ENCODE measurements at places on chromosomes 11 and 22. TPM values are rescaled to one million over a fixed set of nuclear protein-coding genes. Genes with fewer than 3 reads are reported as not detected.

DNA sequence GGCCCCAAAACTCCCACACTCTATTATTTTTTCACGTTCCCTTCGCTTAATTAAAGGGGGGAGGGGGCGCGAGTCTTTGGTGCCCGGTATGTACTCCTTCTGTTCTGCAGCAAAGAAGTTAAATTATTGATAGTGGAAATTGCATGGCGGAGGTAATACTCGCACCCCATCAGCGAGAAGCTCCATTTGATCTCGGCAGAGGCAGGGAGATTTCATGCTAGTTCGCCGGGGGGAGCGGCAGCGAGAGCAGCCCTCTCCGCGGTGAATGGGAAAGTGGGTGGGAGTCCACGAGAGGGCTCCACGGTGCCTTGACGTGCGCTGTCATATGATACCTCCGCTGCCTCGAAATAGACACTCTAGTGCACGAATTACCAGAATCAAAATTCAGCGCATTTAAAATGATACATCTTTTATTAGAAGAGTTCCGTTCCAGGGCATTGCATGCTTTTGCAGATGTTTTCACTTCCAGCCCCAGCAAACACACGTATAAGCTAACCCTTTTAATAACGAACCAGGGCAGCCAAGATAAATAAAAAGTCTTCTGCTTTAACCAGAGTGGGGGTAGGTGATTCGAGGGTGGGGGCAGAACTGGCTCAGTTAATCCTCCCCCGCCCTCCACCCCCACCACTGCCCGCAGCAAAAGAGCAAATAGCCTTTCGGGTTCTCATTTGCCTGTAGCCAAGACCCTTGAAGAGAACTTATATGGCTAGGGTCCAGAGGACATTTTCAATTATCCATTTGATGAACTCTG is 1.3 kb upstream of the BDNF start:
- DNase-seq = no peak

DNA sequence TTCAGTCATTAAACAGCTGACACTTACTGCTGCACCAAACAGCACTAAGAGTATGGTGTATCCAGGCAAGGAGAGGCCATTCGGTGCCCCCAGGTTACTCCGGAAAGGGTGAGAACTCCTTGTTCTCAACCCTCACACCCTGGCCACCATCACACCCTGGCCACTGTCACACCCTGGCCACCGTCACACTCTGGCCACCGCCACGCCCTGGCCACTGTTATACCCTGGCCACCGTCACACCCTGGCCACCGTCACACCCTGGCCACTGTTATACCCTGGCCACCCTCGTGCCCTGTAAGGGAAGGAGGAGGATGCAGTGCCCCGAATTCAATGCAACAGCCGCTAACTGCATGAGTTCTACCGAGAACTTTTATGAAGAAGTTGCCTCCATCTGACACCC is 644.4 kb downstream of the TBC1D22A start:
- peak; percentile 35 for DNase-seq

- DNase-seq = no peak
These were observed at the start of gene NCAM1 for GRCh38 chr11:112961146-112961668. Gene NCAM1 (plus strand): TSS chr11:112961420.

DNA sequence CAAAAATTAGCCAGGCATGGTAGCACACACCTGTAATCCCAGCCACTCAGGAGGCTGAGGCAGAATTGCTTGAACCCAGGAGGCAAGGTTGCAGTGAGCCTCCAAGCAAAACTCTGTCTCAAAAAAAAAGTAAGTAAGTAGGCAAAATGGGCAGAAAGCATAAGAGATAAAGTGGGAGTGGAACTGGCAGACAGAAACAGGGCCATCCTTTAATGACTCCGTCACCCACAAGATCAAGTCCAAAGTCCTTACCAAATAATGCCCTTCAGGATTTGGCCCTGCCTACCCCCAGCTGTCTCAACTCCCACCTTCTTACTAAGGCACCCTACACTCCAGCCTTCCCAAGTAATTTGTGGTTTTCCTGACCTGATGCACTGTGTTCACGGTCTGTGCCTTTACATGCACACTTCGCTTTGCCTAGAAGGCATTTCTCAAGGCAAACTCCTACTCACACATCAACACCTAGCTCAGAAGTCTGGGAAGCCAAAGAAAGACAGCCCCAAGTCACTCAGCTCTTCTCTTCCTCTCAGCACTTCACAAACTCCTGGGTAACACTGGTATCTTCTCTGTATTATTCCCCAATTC is 6.1 kb downstream of the MAPK1 start:
- peak; percentile 5 for DNase-seq

GRCh38 chr11:120819003-120819402 is 204.9 kb upstream of the TBCEL start:
- DNase-seq = no peak

DNA sequence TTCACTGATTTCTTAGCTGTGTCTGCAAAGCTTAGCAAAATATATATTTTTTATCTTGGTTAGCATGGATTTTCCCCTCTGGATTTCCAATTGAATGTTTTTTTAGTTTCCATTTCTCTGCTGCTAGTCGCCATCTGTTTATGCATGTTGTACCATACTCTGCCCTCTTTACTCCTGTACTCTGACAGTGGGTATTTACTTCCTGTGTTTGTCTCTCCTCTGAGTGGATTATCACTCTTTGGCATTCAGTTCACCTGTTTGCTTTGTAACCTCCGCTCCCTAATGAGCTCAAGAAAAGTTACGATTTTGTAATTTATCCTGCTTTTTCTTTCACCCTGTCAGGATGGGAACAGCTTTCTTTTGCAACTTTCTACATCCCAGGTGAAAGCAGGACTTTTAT is 59.1 kb downstream of the PDHX start:
- DNase-seq = no peak

GRCh38 chr22:40436505-40437431 is 66.4 kb downstream of the SGSM3 start:
- DNase-seq = no peak

GRCh38 chr22:38570779-38571364 is 889 bp upstream of the DMC1 start:
- no peak for DNase-seq

DNA sequence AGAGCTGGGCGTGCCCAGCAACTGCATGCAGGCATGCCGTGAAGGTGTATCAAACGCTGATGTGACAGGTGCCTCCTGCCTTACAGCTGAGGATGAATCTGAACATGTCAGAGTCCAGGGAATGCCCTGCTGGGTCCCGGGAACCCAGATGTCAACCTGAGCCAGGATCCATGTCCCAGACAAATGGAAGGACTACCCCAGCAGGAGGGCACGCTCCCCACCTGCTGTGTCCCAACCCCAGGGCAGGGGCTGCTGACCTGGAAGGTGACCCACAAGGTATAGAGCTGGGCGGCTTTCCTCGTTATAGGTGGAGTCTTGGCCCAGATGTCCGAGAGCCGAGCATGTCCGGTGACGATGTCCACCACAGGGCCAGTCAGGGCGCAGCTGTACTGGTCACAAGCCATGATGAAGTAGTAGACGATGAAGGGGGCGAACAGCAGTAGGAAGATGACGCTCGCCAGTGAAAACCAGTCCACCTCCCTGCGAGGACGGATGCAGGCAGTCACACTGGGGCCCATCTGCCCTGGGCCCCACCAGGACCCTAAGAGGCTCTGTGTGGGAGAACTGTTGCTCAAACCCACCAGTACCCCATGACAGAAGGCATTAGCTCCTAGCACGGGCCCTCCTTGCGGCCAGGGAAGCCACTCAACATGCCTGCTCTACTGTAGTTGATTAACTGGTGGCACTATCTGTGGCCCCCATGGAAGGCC is 4.3 kb downstream of the DHCR7 start:
- DNase-seq = peak; percentile 88

DNA sequence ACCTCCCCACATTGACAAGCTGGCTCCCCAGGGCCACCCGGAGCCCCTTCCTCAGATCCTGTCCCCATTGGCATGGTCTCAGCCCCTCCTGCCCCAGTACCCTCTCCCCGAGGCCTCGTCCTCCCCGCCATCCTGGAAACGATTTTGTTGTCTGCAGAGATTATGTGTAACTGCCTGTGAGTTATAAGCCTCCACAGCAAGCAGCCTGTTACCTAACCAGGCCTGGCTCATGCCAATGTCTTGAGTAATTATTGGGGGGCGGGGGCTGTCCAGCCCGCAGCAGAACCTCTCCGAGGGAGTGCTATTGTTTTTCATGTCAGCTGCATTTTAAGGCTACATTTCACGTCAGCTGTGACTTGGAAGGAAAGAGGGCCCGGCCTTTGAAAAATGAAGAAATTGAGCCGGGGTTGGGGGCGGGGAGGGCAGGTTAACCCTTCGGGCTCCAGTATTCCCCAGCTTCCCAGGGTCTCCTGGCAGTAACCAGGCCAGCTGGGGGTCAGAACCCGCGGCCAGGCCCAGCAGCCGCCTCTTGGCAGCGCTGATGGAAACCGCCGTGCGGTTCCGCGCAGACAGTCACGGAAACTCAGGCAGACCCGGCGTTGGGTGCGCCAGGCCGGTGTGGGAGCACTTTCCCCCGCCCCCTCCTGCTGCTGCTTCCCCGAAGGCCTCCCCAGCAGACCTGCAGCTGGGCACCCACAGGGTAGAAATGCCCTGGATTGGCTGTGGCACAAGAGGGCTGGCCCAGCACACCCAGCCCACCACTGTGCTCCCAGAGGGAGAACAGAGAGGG is 59.5 kb downstream of the CDKN1C start:
- no peak for DNase-seq

DNA sequence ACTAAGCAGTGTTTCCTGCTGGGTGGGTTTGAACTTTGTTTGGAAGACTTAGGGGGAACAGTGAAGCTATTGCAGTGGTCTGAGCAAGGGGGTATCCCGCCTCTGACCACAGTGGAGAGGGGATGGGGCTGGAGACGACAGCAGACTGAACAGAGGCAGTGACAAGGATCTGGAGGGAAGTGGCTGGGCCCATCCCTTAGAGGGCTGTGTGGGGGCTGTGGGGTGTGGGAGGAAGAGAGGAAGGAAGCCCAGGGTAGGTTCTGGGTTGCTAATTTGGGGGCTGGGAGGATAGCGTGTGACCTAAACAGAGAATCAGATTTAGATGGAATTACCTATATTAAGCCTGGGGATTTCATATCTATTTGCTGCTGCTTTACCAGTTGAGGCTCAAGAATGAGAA is 70.7 kb downstream of the BMAL1 start:
- DNase-seq = no peak

DNA sequence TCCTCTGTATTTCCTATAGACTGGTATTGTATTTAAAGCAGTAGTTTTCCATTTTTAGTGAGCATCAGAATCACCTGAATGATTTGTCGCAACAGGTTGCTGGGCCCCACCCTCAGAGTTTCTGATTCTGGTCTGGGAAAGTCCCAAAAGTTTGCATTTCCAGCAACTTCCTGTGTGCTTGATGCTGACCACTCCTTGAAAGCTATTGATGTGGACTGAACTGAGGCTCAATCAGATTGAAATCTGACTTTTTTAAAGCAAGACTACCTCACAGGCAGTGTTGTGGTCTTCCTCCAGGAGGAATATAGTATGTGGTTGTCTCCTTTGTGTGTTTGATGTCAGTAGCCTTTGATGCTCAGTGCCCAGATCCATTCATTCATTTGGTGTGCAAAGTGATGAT is 17.2 kb upstream of the MPZL2 start:
- no peak for DNase-seq

DNA sequence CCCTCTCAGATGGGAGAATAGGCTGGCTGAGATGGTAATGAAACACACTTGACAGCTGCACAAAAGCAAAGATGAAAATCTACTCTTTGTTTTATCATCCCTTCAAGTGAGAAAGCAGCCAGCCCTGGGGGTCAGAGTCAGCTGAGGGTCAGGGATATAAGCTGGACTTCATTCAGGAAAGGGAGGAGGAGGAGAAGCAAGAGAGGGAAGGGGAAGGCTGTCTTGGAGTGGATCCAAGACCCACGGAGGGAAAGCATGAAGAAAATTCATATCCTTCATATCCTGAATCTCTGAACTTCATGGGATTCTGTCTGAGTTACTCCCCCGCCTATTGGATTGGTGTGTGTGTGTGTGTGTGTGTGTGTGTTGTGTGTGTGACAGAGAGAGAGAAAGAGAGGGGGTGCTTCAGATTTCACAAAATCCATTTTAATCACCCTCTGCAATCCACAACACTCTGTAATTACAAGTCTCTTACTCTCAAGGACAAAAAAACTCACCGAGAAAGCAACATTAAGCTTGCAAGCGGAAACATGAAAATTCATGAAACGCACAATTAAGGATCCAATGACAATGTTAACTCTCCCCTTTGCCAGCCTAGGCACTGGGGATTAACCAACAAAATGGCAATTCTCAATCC is 327.7 kb downstream of the TENM4 start:
- DNase-seq = no peak

GRCh38 chr11:97364047-97364446 is 974.2 kb downstream of the JRKL start:
- no peak for DNase-seq

- DNase-seq = no peak
These were observed 29.5 kb downstream of the RCOR2 start for GRCh38 chr11:63887386-63887999.

DNA sequence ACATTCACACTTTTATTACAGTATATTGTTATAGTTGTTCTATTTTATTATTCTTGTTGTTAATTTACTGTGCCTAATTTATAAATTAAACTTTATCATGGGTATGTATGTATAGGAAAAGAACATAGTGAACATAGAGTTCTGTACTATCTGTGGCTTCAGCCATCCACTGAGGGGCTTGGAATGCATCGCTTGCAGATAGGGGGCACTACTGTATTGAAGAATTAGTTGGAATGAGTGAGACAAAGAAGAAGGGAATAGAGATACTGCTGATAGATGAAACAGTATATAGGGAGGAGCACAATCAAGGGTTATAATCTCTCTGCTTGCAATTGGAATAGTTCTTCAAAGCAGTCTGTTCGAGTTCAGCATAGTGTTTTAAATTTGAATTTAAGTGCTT is 432.2 kb downstream of the RAB38 start:
- no peak for DNase-seq

DNA sequence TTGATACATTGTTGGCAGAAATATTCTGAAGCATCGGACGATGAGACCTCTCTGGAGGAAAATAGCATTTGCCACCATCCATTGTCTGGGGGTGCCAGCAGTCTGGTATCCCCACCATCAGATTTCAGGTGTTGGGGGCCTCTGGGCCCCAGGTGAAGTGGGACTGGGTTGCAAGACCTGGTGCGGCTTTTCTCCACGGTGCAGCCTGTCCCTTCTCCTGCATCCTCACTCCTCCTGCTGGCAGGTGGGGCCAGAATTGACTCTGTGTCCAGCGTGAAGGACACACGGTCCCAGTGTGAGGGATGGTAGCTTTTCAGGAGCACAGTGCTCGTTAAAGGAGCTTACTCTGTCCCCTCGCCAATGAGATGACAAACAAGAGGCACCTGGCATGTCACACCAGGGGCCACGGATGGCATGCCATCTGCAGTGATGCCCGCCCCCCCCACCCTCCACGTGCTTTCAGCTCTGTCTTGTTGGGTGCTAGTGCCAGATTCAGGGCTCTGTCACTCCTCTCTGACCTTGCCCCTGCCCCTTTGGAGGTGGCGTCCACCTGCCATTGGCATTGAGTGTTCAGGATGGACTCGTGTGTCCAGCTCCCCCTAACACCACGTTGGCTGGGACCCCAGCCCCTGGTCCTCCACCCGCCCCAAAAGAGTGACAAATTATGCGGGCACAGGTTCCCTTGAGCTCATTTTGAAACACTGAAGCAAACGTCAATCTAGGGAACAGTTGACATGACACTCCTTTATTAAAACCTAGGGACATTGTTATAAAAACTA is 62.4 kb downstream of the PARVG start:
- DNase-seq = peak; percentile 75

MSANTD2 gene
- total RNA-seq = 11.3 TPM

ZNHIT2 gene
- 11.5 TPM for total RNA-seq

PPP2R1B gene
- 239 TPM for total RNA-seq

PELI3 gene
- total RNA-seq = 11.6 TPM

GAS2 gene
- total RNA-seq = 0.71 TPM

PDGFB gene
- total RNA-seq = 38.0 TPM

CACNA1I gene
- 0.10 TPM for total RNA-seq

AAMDC gene
- total RNA-seq = 49.1 TPM

ASPHD2 gene
- 0.71 TPM for total RNA-seq

DERL3 gene
- total RNA-seq = 1.4 TPM
